ENCODE measurements at places on chromosomes 12 and 14. TPM values are rescaled to one million over a fixed set of nuclear protein-coding genes. Genes with fewer than 3 reads are reported as not detected.

The PPP4R3A gene
- total RNA-seq = 86.2 TPM

The FAM90A1 gene
- 0.43 TPM for total RNA-seq

The SMCO3 gene
- 1.9 TPM for total RNA-seq

The NPFF gene
- not detected for total RNA-seq

The KRT3 gene
- not detected for total RNA-seq

The KRT82 gene
- not detected for total RNA-seq

The KRT1 gene
- 3.5 TPM for total RNA-seq

The OTOGL gene
- total RNA-seq = 0.09 TPM

The TMCC3 gene
- 11.3 TPM for total RNA-seq

The KCNMB4 gene
- 6.0 TPM for total RNA-seq

The AGAP2 gene
- total RNA-seq = 5.4 TPM

The KLRF1 gene
- 2.7 TPM for total RNA-seq

The ERBB3 gene
- total RNA-seq = 60.7 TPM

The TAS2R50 gene
- 0.55 TPM for total RNA-seq

The KRT7 gene
- total RNA-seq = 664 TPM

The TOMM20L gene
- total RNA-seq = not detected

The XRCC3 gene
- 5.6 TPM for total RNA-seq

The LEMD3 gene
- total RNA-seq = 33.1 TPM

The KRT85 gene
- not detected for total RNA-seq

The NYNRIN gene
- 16.6 TPM for total RNA-seq

The CPNE8 gene
- total RNA-seq = 32.1 TPM

The HPD gene
- total RNA-seq = 1.8 TPM

The CLEC4D gene
- total RNA-seq = 1.1 TPM

The SDR9C7 gene
- total RNA-seq = not detected

The KRT79 gene
- total RNA-seq = 5.4 TPM

The ACVRL1 gene
- 223 TPM for total RNA-seq

The LIN7A gene
- 18.9 TPM for total RNA-seq

The ACSM4 gene
- not detected for total RNA-seq

The ADGRD1 gene
- 113 TPM for total RNA-seq

The TAS2R19 gene
- 3.2 TPM for total RNA-seq

The RNASE3 gene
- total RNA-seq = not detected

The FAM177A1 gene
- total RNA-seq = 117 TPM

The SYCP3 gene
- 0.64 TPM for total RNA-seq

The ALDH1L2 gene
- total RNA-seq = 5.0 TPM

The PLEKHD1 gene
- 0.41 TPM for total RNA-seq

The MYRFL gene
- total RNA-seq = not detected

The RCOR1 gene
- total RNA-seq = 43.6 TPM

The SLC6A15 gene
- not detected for total RNA-seq

The NGB gene
- total RNA-seq = not detected

The TSPAN11 gene
- 7.8 TPM for total RNA-seq

The SERPINA10 gene
- total RNA-seq = not detected

The LRTM2 gene
- total RNA-seq = not detected

The TEX52 gene
- total RNA-seq = not detected

The FBXW8 gene
- total RNA-seq = 16.8 TPM

The DAO gene
- 0.26 TPM for total RNA-seq

The NPAS3 gene
- total RNA-seq = 1.2 TPM

The LRRC43 gene
- not detected for total RNA-seq

The KERA gene
- total RNA-seq = not detected
